Activated CD4-positive, CD25-positive, alpha-beta regulatory T cell treated with anti-CD3 and anti-CD28 coated beads, Interleukin-2, amount 50 U/mL, for 16 hours (primary cell): ENCODE measurements at places on chromosomes 1 and 21.

DNA sequence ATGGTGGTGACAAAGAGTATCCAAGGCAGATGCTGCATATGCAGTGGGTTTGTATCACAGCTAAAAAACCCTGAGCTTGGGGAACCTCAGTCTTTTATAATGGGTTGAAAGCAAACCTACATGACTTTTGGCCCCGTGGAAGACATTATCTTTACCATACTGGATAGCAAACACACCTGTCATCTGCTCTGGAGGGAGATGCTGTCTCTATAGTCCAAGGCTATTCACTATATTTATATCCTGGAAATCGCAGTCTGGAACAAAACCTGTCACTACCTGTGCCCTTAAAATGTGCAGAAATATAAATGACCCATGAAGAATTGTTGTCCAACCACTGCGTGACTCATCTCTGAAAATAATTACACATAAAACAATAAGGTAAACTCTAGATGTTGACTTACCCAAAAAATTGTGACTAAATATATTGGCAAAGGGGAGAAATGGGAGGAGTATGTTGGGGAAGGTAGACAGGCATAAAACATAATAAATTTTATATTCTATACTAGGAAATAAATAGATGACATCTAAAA is 121.0 kb upstream of the CXADR start:
- DNase-seq, result no peak

DNA sequence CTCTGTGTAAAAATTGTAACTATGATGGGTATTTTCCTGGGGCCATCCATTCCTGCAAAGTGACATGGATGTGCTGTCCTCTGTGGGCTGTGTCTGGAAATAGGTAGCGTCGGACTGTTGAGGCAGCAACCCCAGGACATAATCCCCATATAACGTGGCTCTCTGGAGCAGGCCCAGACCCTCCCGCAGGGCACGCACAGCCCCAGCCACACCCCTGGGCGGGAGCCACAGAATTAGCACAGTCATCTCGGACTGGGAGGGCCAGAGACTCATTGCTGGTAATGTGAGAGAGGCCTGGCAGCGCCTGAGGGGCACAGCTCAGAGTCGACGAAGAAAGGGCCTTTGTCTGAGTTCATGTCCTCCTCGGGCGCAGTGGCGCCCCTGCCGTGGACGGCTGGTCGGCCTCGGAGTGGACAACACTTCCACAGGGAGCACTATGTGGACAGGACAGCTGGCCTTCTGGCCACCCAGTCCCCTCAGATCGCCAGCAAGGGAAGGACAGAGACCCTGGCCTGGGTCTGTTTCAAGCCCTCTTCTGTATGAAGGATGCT is 20.1 kb downstream of the SIM2 start:
- no peak for DNase-seq

DNA sequence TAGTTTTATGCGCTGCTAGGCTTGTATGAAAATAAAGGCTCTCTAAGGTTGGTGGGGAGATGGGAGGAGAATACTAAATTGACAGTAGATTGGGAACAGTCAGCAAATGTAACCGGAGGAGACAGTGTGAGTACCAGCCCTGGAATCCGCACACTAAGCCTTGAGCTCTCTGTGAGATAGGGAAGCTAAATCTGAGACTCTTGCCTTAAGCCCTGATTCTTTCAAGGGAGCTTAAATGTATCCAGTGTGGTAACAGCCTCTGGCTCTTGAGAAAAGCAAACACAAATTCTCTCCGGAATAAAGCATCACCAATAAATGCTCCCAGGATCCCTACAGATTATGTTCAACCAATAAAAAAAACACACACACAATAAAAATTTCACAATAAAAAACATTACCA is 33.0 kb upstream of the PDPN start:
- no peak for DNase-seq

DNA sequence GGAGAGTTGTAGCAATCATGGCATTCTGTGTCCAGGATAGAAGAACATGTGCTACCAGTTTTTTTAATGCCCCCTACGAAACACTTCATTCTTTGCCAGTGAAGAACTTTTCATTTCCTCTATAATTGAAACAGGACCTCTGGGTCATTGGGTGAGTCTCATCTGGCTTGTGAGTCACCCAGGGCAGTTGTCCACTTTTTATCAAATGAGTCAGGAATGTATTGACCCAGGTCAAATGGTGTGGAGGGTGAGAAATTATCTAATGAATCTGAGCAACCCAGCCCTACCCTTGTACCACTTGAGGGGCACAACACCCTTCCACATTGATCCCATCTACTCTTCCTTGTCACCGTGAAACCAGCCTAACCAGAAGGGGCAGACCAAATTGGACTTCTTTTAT is 417.3 kb upstream of the PROX1 start:
- no peak for DNase-seq

DNA sequence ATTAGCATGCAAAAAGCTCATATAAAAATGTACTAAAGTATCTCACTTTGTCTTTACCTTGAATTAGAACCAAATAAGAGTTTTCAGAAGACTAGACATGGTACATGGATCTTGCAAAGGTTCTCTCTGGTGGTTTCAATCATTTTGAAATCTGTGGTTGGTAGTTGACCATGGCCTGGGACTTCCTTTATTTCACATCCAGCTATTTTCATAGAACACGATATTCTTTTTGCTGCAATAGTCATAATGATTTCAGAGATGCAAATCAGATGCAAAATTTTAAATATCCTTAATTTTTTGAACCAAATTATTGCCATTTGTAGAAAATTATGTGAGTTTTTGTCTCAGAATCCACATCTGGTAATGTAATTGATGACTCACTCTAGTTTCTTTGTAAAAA is 375.1 kb upstream of the ZP4 start:
- no peak for DNase-seq

GRCh38 chr1:63668298-63668697 is 75.1 kb downstream of the PGM1 start:
- DNase-seq, result no peak

GRCh38 chr1:32372149-32372756 is 9.9 kb downstream of the TSSK3 start:
- no peak for DNase-seq

DNA sequence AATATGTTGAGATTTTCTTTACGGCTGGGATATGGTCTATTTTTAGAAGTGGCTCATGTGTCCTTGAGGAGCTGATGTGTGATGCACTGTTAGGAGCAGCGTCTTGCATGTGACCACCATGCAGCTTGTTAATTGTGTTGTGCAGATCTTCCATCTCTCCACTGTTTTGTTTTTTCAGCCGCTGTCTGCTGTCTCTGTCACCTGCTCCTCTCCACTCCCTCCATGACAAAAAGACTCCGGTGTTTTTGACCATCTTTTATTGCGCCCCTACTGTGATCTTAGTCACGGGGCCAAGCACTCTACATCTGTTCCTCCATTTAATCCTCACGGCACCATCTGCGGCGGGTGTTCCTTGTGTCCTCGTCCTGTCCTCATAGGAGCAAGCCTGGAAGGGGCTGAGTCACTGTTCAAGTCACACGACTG is 51.8 kb downstream of the ADARB1 start:
- no peak for DNase-seq

GRCh38 chr1:229075716-229076115 is 195.2 kb upstream of the RAB4A start:
- no peak for DNase-seq

DNA sequence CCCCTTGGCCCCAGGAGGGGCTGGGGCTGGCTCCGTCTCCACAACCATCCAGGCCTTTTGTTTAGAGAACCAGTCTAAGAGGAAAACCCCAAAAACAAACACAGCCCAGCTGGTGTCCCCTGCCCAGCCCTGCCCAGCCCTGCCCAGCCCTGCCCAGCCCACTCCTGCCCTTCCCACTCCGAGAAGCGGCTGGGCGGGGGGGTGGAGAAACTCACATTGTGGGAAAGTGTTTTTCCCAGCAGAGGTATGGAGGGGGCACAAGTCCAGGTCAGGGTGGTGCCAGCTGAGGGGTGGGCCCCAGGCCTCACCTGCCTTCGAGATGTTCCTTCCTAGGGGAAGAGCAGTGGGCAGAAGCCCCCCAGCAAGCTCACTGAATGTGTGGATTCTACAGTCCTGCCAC is 10.0 kb upstream of the FAM131C start:
- DNase-seq, result no peak

GRCh38 chr1:91153341-91153740 is 131.5 kb upstream of the ZNF644 start:
- no peak for DNase-seq

GRCh38 chr1:233459470-233459945 is 132.0 kb downstream of the MAP3K21 start:
- no peak for DNase-seq

GRCh38 chr1:22123071-22123390 is 19.9 kb downstream of the WNT4 start:
- no peak for DNase-seq

GRCh38 chr21:42737951-42738590 is 84.7 kb downstream of the PDE9A start:
- no peak for DNase-seq

GRCh38 chr1:150836129-150836773 is 28.2 kb upstream of the CTSK start:
- DNase-seq, result no peak

GRCh38 chr1:62784509-62785365 is 805 bp downstream of the ATG4C start:
- DNase-seq, result no peak

- no peak for DNase-seq
Observed at GRCh38 chr1:245605480-245606156, 450.8 kb downstream of the KIF26B start.

DNA sequence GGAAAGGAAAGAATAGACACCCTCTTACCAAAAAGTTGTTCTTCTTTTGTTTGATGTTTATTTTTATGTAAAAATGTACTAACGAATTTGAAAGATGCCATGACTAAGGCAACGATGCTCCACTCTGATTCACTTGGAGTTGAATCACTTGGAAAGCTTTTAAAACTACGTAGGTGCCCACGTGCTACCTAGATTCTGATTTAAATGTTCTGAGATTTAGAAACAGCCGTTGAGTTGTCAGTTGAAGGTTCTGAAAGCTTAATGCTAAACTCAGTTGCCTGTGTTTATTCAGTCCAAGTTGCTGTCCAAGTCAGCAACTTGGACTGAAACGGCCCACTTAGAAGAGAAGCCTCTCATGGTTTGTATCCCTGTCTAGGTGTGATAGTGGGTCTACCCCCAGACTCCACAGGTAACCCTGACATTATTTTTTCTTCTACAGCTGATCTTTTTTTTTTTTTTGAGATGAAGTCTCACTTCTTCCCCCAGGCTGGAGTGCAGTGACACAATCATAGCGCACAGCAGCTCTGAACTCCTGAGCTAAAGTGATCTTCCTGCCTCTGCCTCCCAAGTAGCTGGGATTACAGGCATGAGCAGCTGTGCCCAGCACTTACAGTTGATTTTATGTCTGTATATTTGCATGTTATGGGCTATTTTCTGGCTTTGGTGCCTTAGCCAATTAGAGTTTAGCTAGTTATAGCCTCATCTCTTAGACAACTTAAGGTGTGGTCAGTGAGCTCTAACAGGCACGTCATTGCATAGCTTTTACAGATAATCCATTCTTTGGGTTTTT is 1.4 kb upstream of the VAMP4 start:
- no peak for DNase-seq

DNA sequence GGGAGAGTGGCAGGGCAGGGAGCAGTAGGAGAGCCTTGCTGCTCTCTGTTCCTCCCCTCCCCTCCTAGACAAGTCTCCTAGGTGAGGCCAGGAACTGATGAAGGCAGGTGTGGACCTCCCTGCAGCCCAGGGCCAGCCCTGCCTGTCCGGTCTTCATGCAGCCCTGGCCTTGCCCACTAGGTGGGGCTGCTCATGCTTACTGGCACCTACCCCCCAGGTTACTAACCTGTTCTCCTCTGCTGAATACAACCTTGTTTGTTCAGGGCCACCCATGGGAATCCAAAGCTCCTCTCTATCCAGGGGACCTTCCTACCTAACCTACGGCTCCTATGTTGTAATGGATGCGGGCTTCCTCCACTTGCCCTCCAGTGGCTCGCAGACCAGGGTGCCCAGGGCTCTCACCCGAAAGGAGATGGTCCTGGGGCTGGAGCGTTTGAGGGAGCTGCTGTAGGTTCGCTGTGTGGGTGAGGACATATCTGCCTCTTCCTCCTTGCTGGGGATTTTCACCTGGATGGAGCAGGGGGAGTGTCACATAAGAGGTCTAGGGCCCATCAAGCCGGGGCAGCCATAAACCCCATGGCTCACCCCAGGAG is 7.9 kb upstream of the TNNT2 start:
- DNase-seq, result no peak

- DNase-seq, result no peak
Observed at GRCh38 chr1:222788402-222789156, 26.3 kb upstream of the DISP1 start.

- DNase-seq, result no peak
Observed at GRCh38 chr1:147919896-147920295, 8.3 kb upstream of the GPR89B start.

DNA sequence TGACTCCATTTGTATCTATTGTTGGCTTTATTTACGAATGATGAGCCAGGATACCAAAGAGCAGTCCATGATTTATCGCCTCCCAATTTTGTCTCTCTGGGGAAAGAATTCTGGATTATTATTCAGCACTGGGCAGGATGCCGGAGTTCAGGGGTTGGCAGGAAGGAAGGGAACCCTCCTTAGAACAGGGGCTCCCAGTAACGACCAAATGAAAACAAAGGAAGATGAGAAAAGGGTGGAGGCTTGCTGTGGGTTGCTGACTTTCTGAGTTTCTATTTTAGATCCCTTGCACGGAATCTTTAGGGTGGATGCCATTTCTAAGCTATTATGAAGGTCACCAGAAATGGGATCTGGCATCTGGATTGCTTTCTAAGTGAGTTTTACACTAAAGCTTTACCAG is 231.2 kb upstream of the LYPLAL1 start:
- DNase-seq, result no peak

DNA sequence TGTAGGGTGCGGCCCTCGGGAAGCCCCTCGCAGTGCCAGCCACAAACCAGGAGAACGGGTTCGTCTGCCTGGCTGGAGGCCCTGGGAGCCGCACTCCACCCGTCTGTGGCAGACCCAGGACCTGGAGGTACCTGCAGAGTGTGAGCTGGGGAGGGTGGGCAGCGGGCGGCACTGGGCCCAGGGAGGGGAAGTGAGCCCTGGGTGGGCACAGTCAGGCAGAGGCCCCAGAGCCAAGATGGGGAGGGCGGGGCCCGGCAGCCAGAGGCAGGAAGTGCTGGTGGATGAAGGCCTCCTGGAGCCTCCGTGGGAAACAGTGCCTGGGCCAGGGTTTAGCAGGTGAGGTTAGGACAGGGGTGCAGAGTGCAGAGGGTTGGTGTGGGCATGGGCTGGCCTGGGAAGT is 4.0 kb upstream of the PEX10 start:
- DNase-seq, result no peak

GRCh38 chr1:155179112-155180031 is 5.7 kb downstream of the TRIM46 start:
- DNase-seq, result no peak
